ENCODE measurements at places on chromosomes 7 and 10.

DNA sequence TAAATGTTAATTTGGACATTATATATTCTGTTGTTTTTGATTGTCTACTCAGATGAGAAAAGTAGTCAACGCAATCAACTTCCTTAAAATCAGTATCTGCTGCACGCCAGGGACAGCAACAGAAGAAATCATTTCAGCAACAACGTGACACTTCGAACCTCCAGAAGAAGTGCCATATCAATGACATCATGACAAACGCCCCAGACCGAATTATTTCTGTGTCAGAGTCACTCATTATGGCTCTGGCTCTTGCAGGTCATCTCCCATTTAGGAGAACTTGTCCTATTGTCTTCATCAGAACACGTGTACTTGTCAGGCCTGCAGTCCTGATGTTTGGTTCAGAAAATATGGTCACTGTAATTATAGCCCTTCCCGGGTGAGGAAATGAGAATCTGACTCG, 276.3 kb downstream of the ADARB2 start:
- no peak for DNase-seq

- DNase-seq = no peak
These were observed 34.1 kb downstream of the EGFR start for GRCh38 chr7:55052741-55053427.

DNA sequence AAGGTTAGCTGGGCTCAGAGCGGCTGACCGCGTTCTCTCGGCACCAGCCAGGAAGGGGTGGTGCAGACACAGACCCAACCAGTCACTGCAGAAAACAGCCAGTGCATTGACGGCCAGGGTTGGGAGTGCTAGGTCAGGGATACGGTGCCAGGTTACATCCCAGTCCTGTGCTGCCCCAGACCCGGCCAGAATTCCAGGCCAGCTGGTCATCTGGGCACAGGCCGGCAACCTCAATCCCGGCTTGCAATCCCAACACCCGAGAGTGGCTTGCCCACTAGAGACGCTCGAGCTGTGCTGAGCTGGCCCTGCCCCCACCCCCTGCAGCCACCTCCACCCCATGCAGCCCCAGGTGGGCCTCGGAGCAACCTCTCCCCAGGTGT, 3.8 kb downstream of the PRAP1 start:
- no peak for DNase-seq

- DNase-seq = no peak
These were observed 736 bp upstream of the ITIH5 start for GRCh38 chr10:7667262-7668141.

- DNase-seq = no peak
These were observed at the start of gene ARMC3 for GRCh38 chr10:22927661-22928403. Gene ARMC3 (plus strand): TSS chr10:22928053. CDS start chr10:22931997, 3,944 bp downstream.

DNA sequence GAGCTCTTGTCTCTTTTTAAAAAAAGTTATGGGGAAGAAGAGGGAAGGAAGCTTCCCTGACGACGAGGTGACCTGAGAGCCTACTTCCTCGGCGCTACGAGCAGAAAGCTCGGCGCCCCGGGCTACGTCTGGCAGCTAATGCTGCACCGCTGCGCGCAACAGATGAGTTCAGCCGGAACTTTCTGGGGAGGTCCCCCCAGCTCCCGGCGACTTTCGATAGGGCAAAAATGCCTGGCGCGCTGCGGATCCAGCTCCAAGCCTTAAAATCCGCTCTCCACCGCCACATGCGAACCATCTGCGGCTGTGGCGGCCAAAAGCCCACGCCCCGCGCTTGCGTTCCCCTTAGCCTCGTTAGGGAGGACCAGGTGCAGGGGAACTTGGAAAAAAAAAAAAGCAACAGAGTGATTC, 621 bp downstream of the P4HA1 start:
- DNase-seq = peak; percentile 8

- no peak for DNase-seq
These were observed 313.1 kb upstream of the DGKB start for GRCh38 chr7:15215616-15216015.

- no peak for DNase-seq
These were observed 352.6 kb upstream of the ZMIZ1 start for GRCh38 chr10:78716043-78716660.

DNA sequence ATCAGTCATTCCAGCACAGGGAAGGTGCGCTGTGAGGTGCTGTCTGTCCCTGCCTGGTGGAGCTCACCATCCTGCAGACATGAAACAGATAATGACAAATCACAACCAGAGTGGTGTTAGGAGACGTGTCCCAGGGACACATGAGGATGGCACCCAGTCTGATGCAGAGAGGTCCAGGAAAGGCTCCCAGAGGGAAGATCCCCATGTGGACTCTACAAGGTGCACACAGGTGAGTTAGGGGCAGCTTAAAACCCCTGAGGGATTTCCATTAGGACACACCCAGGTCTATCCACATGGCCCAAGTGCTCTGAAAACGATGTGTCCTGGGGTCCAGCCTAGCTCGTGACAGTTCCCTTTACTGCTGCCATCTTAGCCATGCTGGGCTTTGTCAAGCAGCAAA, 91.4 kb downstream of the ADARB2 start:
- DNase-seq = no peak
